ENCODE measurements at places on chromosomes 4 and X. TPM values are rescaled to one million over a fixed set of nuclear protein-coding genes. Genes with fewer than 3 reads are reported as not detected.

- H3K27ac ChIP-seq: no peak overlapping the region
- no peaks in the 10 kb centered on the region for H3K36me3 ChIP-seq
- no peak overlapping the region for H3K4me3 ChIP-seq
- no peak for DNase-seq
- no peaks in the 10 kb centered on the region for H3K4me1 ChIP-seq
These were observed 49.9 kb upstream of the TEX13D start for GRCh38 chrX:124282580-124282979.

DNA sequence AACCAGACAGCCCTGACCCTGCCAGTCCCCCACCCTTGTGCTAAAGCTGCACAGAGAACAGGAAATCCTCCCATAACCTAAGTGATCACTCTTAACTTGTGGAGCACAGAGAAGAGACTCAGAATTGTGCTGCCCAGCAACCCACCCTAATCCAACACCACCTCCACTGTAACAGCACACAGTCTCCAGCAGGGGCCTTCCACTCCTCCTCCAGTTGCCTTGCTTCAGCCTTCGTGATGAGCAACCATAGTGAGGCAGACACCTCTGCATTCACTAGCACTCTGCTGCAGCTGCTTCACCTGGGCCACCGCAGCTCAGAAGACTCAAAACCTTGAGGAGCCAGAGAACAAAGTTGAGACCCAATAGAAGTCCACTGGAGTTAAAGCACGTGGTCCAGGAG lies 7.9 kb upstream of the UGT2B4 start:
- H3K27ac ChIP-seq: no peak overlapping the region
- no peaks in the 10 kb centered on the region for H3K27me3 ChIP-seq

DNA sequence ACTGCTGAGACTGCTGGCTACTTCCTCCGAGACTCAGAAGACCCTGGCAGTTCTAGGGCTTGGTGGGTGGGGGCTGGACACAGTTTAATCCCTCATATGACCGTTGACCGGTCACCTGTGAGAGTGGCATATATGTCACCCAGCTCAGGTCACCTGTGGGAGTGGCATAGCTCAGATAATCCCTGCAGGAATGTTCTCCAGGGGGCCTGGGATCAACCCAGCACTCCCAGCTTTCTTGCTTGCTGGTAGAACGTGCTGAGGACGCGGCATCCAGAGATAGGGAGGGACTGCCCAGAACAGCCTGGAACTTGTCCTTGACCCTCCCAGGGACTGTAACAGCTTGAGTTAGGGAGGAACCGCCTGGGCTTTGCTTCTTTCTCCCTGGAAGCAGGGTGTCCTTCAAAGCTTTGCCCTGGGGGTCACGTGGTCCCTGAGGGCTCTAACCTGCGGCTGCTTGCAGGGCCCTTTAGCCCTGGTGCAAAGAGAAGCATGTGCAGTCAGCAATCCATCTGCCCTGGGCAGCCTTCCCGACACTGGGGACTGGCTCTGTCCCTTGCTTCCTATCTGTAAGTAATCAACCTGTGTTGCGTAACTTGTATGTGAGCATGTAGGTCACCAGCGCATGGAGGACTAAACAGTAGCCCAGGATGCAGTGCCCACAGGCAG lies 55.3 kb downstream of the ZFYVE28 start:
- H3K27ac ChIP-seq: peak overlapping the region; percentile 62
- H3K4me1 ChIP-seq: peaks cover 6% of the 10 kb centered on the region
- H3K4me3 ChIP-seq: no peak overlapping the region
- H3K36me3 ChIP-seq: no peaks in the 10 kb centered on the region
- DNase-seq: peak; percentile 50

DNA sequence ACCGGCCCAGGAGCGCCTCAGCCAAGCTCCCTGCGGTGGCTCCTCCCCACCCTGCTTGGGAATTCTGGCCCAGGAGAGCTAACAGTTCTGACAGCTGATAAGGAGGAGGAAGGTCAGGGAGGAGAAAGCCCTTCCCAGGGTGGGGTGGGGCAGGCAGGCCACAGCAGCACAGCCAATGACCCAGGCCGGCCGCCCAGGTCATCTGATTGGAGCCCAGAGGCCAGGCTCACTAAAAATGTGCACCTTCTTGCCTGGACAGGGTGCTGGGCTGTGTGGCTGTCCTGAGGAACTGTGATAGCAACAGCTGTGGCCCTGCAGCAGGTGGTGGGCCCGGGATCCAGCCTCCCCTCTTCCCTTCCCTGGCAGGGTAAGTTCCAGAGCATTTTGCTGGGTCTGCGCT lies 17.2 kb upstream of the SH3TC1 start:
- no peak for DNase-seq
- H3K4me3 ChIP-seq: no peak overlapping the region
- H3K4me1 ChIP-seq: no peaks in the 10 kb centered on the region
- no peaks in the 10 kb centered on the region for H3K27me3 ChIP-seq
- no peak overlapping the region for H3K27ac ChIP-seq

GRCh38 chr4:113502476-113502875 lies 259.1 kb downstream of the CAMK2D start:
- H3K36me3 ChIP-seq: no peaks in the 10 kb centered on the region
- H3K4me3 ChIP-seq: no peak overlapping the region
- no peak overlapping the region for H3K27ac ChIP-seq
- H3K27me3 ChIP-seq: no peaks in the 10 kb centered on the region
- no peak for DNase-seq

DNA sequence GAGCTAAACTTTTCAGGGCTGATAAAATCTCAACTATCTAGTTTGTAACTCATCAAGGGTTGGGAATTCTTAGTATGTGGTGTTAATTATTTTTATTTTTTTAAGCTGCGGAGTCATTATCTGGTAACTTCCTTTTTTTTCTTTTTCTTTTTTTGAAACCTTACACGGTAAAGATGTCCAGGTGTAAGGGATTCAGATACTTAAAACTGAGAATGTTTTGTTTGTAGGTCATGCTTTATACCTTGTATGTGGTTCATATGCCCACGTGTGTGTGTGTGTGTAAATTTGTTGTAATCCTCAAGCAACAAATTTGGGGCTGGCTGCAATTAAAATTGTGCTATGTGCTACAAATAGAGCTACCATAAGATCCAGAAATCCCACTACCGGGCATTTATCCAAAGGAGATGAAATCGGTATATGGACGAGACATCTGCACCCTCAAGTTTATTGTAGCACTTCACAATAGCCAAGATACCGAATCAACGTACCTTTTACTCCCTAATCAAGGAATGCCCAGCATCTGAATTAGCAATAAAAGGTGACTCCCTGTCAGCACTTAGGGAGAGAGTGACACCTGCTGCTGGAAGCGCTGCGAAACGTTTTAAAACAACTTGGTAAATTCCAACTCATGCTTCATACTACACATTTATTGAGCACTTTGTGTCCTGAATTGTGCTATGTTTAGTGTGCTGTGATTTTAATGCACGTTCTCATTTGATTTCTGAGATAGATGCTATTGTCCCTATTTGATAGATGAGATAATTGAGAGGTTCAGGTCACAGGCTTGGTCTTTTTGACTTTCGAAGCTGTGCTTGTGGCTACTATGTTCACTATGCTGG lies 16.1 kb downstream of the MSMO1 start:
- DNase-seq: no peak
- H3K27me3 ChIP-seq: no peaks in the 10 kb centered on the region
- H3K4me3 ChIP-seq: no peak overlapping the region
- peaks cover 2% of the 10 kb centered on the region for H3K36me3 ChIP-seq

DNA sequence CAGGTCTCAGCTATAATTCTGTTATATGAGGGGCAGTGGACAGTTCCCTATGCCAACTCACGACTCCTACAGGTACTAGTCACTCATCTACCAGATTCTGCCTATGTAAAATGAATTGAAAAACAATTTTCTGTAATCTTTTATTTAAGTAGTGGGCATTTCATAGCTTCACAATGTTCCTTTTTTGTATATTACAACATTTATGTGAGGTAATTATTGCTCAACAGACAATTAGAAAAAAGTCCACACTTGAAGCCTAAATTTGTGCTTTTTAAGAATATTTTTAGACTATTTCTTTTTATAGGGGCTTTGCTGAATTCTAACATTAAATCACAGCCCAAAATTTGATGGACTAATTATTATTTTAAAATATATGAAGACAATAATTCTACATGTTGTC lies 20.4 kb downstream of the EREG start:
- no peaks in the 10 kb centered on the region for H3K27me3 ChIP-seq
- no peak for DNase-seq
- H3K4me1 ChIP-seq: no peaks in the 10 kb centered on the region

- no peak overlapping the region for H3K4me3 ChIP-seq
- H3K27ac ChIP-seq: no peak overlapping the region
- no peaks in the 10 kb centered on the region for H3K27me3 ChIP-seq
These were observed 183.2 kb downstream of the RAP1GDS1 start for GRCh38 chr4:98444371-98444770.

DNA sequence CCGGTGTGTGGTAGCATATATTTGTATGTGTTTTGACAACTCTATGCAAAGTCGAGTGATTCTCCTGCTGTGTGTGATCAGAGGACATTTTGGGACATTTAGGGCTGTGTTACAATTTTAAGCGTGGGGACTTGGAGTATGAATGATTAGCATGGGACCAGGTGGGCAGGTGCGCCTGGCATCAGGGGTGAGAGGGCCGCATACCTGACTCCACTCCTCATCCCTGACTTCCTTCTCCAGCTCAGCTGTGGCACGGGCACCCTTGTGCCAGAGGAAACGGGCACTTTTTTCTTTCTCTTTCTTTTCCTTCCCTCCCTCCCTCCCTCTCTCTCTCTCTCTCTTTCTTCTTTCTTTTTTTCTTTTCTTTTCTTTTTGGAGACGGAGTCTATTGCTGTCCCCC lies 15.7 kb upstream of the PLCXD1 start:
- H3K27ac ChIP-seq: no peak overlapping the region
- peaks cover 4% of the 10 kb centered on the region for H3K27me3 ChIP-seq
- no peaks in the 10 kb centered on the region for H3K36me3 ChIP-seq
- no peak overlapping the region for H3K4me3 ChIP-seq
- no peaks in the 10 kb centered on the region for H3K4me1 ChIP-seq

SPRY1 gene
- total RNA-seq: 103 TPM

MAGEE2 gene
- not detected for total RNA-seq

GIMD1 gene
- not detected for total RNA-seq

LRP2BP gene
- total RNA-seq: 1.6 TPM

WAS gene
- 2.3 TPM for total RNA-seq

TASL gene
- total RNA-seq: 1.6 TPM

MND1 gene
- not detected for total RNA-seq

MOB1B gene
- 15.1 TPM for total RNA-seq
